ENCODE measurements at places on chromosomes 16 and 17.
A peak's percentile ranks its signal among the peaks of the same experiment; 100 is the strongest.

GRCh38 chr16:51500306-51500705 lies 349.2 kb upstream of the SALL1 start:
- no peak for DNase-seq

- no peak for DNase-seq
Observed at GRCh38 chr17:50048146-50048720, 7.7 kb upstream of the ITGA3 start.

DNA sequence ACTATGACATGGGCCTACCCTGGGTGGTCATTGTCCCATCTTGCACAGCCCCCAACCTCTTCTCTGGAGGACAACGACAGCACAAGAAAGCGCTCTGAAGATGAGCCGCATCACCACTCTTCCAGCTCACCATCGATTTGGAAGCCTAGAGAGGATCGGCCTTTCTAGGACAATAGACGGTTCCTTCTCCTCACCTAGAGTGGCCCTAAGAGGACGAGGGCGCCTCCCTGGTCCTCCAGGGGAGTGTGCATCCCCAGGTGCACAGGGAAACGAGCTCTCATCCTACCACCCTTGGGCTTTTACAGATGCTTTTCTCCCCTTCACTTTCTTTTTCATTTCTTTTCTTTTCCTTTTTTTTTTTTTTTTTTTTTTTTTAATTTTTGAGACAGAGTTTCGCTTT lies 20.3 kb upstream of the SLC52A1 start:
- no peak for DNase-seq

- no peak for DNase-seq
Observed at GRCh38 chr16:2467528-2468232, 3.4 kb upstream of the NTN3 start.

- DNase-seq, result no peak
Observed at GRCh38 chr17:20262226-20263114, 204.9 kb downstream of the LGALS9B start.

DNA sequence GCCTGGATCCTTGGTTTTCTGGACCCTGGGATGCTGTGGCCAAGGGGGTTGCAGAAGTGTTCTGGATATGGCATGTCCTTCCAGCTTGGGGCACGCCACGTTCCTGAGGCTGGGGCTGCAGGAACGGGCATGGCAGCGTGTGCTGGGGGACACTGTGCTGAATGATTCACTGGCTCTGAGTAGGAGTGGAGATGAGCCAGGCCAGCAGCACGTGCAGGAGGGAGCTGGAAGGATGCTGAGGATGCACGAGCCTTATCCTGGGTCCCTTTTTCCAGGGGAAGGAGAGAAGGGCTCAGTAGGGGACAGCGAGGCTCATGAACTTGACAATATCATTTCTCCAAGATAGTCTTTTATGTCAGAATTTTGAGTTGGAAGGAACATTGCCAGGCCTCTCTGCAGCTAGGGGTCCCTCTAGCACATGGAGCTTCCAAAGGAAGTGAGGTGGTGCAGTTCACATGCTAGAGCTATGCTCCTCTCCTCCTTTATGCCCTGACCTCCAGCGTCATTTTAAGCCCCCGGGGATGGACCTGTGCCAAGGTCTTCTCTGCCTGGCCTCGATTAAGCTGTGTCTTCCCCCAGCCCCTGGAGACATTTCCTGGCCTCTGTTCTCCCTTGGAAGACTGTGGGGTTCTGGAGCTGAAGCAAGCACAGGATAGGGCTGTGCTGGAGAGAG lies 125.9 kb downstream of the OR1D5 start:
- DNase-seq, result no peak

DNA sequence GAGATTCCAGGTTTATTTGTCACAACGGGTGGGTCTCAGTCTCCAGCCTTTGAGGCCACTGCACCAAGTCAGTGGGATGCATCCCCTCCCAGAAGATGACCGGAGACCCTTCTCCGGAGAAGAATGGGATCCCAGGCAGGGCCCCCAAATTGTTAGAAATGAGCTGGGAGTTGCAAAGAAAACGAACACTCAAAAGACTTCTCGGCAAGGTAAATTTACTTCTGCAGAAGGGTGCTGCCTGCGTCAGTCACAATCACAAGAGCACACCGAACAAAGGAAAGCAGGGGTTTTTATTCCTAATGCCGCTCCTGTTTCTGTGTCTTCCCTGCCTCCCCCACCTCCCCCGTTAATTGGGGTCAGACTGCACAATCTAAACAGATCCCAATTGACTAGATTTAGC lies 61.4 kb downstream of the ATF7IP2 start:
- DNase-seq, result no peak

DNA sequence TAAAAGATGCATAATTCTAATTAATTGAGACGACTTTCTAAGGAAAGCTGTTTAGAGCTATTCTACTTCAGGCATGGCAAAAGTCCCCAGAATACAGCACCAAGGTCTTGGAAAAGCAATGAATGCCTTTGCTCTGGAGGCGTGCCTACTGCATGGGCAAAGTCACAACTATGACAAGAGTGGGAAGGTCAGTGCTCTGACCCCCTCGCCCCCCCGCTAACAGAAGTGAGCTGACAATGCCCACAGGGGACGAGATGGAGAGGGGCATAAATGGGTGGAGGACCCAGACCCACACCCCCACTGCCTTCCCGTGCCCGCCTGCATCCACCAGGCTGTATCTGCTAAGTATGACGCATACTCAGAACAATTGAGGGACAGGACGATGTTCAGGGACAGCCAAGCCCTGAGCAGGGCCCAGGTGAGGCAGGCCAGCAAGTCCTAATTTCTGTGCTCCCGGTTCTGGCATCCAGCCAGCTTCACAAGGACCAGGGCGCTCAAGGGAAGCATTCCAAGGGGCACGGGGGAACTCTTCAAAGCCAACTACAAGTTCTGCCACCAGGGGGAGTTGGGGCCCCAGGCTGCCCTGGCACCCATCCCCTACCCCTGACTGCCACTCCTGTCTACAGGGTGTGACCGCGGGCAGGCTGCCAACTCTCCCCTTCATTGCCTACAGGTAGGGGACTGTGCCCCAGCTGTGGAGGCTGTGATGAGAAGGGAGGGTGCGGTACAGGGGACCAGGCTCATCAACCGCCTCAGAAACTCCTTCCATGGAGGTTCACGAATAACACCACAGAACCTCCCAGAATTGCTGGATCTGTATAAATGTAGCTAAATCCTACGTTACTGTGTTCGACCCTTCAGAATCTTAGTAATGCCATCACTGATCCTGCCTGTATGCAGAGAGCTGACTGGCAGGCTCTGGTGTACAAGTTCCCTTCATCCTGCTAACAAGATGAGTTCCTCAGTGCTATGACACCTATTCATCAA lies 20.8 kb downstream of the NPRL3 start:
- DNase-seq, result peak; percentile 77

DNA sequence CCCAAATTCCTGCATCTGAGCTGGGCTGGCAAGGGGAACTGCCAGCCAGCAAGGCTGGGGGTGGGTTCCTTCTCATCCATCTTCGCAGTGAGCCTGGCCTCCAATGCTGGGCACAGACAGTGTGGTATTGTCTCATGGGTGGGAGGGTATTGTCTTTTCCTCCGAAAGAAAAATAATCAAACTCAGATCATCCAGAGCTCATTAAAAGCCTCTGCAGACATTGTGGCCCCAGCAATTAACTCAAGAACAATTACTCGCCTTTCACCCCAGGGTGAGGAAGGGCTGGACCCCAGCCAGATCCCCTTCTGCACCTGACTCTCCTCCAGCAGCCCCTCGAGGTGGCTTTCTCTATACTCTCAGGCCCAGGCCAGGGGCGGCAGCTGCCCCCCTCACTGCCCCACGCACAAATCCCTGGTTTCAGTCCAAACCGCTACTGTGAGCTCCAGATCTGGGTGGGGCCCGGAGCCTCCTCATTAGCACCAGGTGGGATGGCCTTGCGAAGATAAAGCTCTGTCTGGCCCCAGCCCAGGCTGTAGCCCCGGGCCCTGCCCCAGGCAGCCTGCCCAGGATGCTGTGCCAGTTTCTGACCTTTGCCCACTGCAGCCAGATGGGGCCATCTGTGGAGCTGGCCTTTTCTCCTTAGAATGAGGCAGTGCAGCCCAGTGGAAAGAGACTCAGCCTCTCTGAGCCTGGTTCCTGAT lies 2.3 kb upstream of the KRT15 start:
- DNase-seq, result no peak

DNA sequence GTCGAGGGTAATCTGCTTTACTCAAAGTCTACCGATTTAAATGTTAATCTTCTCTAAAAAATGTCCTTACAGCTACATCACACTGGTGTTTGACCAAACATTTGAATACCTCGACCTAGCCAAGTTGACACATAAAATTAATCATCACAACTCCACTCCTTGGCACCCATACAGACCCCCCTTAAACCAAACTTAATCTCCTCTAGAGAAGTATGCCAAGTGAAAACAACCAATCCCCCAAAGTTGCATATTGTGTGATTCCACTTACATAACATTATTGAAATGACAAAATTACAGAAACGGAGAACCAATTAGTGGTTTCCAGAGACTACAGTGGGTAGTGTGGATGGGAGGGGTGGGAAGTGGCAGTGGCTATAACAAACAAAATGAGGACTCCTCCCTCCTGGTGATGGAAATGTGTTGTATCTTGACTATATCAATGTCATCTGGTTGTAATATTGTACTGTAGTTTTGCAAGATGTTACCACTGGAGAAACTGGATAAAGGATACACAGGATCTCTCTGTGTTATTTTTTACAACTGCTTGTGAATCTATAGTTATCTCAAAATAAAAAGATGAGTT lies 39.4 kb downstream of the CAPNS2 start:
- DNase-seq, result no peak

DNA sequence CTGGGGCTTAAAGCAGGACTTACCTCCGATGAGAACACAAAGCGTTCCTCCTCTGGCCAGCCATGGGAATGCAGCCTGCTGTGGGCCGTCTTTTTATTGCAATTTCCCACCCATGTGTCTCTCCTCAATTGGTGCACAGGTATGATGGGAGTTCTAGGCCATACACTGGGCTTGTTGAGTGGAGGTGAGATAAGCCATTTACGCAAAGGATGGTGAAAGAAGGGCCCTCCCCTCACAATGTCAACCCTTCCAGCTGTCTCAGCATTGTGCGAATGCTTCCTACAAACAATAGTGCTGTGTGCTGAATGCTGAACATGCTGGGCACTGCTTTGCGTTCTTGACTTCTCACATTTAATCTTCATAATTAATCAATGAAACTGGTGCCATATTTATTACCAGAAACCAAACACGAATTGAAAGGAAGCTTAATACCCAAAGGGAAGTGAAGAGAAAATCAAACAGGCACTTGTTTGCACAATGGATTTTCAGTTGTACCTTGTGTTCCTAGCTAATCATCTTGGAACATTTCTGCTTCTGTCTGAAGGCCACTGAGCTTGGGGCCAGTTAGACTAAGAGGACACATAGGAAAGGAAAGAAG lies at the start of gene GP2:
Gene GP2 (minus strand): TSS at position 70 of the 598 bp plus-strand sequence. CDS start 1,082 bp downstream, outside the sequence.
- no peak for DNase-seq

DNA sequence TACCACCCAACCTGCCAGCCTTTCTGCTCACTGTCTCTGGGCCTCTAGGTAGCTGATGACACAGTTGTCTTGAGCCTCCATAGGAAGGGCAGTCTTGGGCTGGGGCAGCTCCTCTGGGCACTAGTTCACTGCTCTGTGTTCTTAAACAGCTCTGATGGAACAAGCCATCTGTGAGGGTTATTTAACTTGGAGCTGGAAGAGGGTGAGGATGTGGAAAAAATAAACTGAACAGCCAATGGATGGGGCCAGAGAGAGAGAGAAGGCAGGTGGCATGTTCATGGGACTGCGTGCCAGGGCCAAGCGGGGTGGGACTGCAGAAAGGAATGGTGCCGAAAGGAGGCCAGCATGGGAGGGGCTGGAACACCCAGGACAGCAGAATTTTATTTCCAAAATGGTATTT lies 52.6 kb downstream of the HIC1 start:
- DNase-seq, result no peak

DNA sequence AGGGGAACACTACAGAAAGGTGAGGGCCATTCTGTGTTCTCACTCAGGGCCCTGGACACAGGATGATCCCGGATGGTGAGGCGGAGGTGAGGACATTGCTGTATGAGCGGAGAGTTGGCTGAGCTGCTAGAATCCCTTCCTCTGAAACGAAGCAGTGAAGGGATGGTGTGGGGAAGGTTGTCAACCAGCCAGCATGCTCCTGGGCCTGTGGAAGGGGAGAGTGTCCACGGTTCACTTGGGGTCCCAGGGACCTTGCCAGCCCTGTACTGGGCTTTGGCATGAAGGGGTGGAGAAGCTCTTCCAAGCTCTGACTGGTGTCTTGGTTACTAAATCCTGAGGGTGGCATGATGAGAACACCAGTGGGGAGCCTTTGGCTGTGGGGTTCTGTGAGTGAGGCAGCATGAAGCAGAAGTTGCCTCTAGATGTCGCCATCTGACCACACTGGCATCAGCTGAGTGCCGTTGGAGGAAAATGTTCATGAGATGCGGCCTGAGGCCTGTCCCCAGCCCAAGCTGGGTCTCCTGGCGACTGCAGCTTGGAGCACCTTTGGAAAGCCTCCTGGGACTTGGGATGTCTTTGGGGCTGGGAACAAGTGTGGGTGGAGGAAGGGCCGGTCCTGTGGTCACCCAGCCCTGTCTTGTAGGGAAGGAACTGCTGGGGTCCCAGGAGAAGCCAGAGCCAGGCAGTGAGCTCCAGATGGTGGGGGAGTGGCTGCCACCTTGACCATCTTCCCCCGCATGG lies 14.8 kb downstream of the PDP2 start:
- peak; percentile 36 for DNase-seq

DNA sequence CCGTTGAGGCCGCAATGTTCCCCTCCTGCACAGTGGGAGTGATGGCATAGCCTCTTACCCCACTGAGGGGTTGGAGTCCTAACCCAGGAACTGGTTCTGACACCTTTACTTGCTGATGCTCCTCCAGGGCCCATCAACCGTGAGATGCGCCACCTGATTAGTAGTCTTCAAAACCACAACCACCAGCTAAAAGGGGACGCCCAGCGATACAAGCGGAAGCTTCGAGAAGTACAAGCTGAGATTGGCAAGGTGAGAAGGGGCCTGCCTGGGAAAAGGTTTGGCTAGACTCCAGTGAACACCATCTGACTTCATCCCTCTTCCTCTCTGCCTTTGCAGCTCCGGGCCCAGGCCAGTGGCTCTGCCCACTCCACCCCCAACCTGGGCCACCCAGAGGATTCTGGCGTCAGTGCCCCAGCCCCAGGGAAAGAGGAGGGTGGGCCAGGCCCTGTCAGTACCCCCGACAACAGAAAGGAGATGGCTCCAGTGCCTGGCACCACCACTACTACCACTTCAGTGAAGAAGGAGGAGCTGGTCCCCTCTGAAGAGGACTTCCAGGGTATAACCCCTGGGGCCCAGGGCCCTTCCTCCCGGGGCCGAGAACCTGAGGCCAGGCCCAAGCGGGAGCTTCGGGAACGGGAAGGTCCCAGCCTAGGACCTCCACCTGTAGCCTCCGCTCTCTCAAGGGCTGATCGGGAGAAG lies 5.8 kb downstream of the RNF40 start:
- DNase-seq, result peak; percentile 16

- no peak for DNase-seq
Observed at GRCh38 chr17:75640556-75641119, 7.4 kb downstream of the SMIM5 start.

GRCh38 chr17:79890706-79891105 lies 51.5 kb upstream of the CBX4 start:
- DNase-seq, result no peak

DNA sequence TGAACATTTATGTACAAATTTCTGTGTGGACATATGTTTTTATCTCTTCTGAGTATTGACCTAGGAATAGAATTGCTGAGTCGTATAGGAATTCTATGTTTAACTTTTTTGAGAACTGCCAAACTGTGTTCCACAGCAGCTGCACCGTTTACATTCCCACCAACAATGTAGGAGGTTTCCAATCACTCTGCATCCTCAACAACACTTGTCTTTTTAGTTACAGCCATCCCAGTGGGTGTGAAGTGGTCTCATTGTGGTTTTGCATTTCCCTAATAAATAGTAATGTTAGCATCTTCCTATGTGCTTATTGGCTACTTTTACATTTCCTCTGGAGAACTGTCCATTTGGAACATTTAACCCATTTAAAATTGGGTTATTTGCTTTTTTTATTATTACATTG lies 36.6 kb upstream of the NACA2 start:
- no peak for DNase-seq

All from CD8-positive, alpha-beta T cell (primary cell).